ENCODE measurements at places on chromosomes 2 and 18. TPM values are rescaled to one million over a fixed set of nuclear protein-coding genes. Genes with fewer than 3 reads are reported as not detected.

GRCh38 chr2:32792416-32792815 lies 154.3 kb upstream of the LTBP1 start:
- no peak for DNase-seq

DNA sequence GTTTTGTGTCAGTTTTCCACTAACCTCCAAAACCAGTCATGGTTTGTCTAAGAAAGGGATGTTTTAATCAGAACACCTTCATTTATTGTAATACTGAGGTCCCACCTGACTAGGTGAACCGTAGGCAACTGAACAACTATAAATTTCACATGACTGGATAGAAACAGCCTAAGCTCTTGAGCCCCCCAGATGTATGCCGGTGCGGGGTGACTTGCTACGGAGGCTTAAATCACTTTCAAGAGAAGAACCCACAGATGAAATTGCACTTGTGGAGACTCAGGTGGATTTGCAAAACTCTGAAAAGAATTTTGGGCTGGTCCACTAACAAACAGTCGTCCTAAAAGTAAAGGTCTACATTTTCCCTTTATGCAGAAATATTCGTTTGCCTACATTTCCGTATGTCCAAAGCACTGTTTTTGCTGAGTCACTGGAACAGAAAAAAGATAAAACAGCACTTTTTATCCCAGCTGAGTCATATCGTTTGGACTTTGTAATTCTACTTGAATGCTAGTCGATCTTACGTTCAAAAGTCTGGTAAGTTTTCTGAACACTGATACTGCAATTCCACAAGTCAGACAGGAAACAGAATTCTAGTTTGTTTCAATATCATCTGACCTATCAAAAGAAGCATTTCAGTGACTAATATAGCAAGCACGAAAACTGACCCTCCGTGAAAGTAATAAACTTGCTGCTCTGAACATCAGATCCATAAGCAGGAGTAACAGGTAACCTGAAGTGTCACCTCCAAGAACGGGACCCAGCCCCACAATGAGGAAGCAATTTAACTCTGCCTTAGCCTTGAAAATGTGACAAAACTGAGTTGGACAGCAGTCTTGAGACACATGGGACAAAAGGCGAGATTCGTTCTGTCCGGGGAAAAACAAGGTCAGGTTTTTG lies 18.1 kb downstream of the ZNF516 start:
- no peak for DNase-seq

- no peak for DNase-seq
These were observed 96.7 kb downstream of the PMAIP1 start for GRCh38 chr18:59996370-59996966.

ABCG5 gene
- not detected for total RNA-seq

DNA sequence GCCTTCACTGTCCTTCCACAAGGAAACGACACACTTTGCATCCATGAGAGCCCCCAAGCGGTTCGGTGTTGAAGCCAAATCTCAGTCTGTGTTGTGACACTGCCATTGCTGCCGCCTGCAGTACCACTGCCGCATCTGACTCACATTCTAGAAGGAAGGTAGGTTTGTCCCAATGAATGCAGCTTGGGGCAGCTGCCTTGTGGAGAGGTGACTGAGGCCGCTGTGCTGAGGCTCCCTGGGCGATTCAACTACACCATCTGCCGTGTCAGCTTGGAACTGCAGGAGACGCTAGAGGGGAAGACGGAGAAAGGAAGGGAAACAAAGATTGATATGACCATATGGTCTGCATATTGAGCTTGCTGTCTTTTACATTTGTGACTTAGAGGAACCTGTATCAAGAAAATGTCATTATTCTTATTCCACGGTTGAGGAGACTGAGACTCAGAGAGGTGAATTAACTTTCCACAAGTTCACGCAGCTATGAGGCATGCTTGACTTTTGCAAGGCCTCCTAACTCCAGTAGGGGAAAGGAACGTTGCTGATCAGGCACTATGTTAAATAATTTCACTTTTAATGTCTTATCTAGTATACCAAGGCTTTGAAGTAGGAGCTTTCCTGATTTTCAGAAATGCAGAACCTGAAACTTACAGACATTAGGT lies 43.5 kb upstream of the LMAN1 start:
- peak; percentile 69 for DNase-seq

Data from breast epithelium (tissue), 4 donors.